ENCODE measurements at places on chromosomes 7 and 10.

GRCh38 chr7:43479042-43479441 is 103.9 kb upstream of the STK17A start:
- DNase-seq = no peak

DNA sequence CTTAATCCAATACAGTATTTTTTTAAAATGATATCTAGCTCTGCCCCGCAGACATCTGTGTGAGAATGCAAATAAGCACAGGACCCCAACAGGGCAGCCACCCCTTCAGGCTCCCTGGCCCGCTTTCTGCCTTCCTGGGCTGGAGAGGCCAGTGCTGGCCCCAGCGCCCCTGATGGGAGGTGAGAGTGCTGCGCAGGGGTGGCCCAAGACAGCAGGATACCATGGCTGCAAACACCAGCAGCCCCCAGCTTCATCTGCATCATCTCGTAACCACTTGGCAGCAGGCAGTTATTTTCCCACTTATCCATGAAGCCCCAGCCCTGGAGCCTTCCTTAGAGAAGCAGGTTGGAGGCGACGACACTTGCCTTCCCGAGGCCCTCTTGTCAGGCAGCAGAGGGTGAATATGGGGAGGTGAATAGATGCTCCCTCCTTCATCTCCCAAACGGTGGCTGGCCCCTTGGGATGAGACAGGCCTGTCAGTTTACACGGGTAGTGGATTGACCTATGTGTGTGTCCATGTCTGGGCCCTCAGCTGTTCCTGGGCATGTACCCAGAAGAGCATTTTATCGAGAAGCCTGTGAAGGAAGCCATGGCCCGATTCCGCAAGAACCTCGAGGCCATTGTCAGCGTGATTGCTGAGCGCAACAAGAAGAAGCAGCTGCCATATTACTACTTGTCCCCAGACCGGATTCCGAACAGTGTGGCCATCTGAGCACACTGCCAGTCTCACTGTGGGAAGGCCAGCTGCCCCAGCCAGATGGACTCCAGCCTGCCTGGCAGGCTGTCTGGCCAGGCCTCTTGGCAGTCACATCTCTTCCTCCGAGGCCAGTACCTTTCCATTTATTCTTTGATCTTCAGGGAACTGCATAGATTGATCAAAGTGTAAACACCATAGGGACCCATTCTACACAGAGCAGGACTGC is 71.2 kb downstream of the ALOX5 start:
- DNase-seq = no peak

DNA sequence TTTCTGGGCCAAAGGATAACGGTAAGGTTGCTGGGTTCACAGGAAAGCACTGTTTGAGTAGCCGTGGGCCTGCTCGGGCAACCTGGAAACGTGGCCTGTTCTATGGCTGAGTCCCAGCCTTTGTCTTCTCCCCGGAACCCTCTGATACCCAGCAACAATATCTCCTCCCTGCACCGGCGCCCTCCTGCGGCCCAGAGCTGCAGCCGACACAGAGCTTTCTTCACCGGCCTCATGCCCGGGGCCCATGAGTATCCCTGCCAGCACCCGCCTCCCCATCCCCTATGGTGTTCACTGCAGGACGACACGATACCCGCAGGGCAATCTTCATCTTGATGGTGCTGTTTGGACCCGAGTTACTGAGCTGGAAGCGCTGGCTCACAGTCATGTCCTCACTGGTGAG is 38.6 kb upstream of the NCAPG2 start:
- no peak for DNase-seq

GRCh38 chr7:47539398-47540052 is 42.4 kb downstream of the TNS3 start:
- no peak for DNase-seq

- no peak for DNase-seq
These were observed 120.1 kb upstream of the PRR15 start for GRCh38 chr7:29443552-29443951.

- no peak for DNase-seq
These were observed 1.9 kb downstream of the CYP26A1 start for GRCh38 chr10:93075369-93076221.

- DNase-seq = no peak
These were observed 92.8 kb upstream of the TMEM168 start for GRCh38 chr7:112882991-112883390.

GRCh38 chr10:635088-635861 is 54.2 kb downstream of the DIP2C start:
- no peak for DNase-seq

DNA sequence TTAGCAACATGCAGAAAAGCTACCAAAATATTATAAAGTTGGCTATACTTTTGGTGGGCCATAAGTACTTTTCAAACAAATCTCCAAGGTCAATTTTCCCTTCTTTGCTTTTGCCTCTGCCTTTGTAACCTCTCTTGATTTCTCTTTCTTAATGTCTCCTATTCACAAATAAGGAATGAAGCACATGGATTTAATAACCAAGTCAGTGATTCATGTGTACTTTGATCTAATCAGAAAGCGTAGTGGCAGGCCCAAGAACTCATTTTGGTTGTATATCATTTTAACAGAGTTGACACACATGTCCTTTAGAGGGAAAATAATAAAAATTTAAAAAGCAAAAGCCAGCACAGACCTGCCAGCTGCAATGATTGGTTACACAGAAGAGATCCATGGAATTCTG is 93.7 kb downstream of the FZD1 start:
- DNase-seq = peak; percentile 19

DNA sequence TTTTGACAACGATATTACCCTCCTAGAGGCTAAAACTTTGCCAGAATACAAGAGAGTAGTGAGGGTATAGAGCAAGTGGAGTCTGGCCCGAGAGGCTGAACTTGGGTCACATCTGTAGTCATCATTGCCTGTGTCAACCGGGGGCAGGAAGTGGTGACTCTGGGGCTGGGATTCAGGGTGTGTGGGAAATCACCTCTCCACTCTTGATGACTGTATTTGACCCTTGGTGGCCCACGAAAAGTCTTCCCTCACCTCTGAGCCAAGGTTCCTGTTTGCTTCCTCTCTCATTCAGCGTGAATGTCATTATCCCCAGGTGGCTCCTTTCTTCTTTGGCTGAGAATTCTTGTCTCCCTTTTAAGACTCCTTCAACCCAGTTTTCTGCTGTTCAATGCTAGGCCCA is 240.4 kb downstream of the ABCA13 start:
- no peak for DNase-seq

GRCh38 chr7:66138994-66139752 is 24.5 kb downstream of the CRCP start:
- no peak for DNase-seq

DNA sequence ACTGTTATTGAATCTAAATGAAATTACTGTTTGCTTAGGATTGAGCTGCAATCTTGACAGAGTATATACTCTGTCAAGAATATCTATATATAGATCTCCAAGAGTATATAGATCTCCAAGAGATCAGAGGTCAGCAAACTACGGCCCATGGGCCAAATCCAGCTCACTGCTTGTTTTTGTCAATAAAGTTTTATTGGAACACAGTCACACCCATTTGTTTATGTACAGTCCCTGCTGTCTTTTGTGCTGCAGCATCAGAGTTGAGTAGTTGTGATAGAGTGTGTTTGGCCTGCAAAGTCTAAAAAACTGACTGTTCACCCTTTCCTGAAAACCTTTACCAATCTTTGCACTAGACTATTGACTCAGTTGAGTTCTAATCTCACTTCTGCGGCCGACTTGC is 66.3 kb upstream of the NPVF start:
- no peak for DNase-seq

DNA sequence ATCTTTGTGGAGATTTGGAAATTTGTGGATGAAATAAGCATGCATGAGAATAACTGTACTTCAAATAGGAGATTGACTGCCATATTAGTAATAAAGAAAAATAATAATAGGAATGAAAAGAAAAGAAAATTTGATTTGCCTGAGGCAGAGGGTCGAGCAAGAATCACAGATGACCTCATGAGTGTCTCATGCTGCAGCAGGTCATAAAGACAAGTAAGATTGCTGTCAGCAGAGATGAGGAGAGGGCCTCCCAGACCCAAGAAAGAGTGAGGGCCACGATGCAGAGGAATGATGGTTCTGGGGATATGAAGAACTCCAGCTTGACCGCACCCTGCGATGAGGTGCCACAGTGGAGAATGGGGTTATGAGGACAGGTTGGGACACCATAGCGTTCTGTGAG is 39.2 kb downstream of the TOMM7 start:
- DNase-seq = no peak

DNA sequence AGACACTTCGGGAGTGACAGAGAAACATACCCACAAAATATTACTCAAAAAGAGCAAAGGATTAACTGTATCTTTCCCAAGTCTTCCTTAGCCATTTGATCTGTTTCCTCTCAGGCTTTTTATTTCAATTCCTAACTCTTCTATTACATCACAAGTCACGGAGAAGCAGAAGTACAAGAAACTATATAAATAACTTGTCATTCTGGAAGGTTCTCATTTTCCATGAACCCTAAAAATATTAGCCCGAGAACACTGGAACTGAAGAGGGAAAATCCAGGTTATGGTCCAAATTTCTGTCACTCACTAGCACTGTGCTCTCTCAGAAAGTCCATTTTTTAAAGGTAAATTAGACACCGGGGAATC is 98.0 kb downstream of the GRB10 start:
- no peak for DNase-seq

DNA sequence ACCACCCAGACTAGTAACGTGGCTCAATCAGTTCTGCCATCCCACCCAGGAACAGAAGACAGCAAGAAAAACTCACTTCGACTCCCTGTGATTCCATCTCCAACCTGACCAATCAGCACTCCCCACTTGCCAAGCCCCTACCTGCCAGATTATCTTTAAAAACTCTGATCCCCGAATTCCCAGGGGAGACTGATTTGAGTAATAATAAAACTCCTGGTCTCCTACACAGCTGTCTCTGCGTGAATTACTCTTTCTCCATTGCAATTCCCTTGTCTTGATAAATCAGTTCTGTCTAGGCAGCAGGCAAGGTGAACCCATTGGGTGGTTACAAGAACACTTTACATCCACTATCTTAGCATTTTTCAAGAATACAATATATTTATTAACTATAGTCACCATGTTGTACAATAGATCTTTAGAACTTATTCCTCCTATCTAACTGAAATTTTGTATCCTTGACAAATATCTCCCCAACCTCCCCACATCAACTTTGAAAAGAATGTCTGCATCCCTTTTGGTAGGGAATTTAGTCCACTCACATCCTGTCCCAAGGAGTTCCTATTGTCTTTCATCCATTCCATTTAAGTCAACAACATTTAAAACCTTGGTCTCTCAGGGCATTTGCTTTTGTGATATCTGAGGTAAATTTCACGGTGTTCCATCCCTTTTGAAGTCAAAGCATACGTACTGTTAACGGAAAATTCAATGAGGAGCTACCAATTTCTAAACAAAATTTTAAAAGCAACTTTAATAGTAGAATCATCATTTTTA is 163.7 kb downstream of the MACC1 start:
- no peak for DNase-seq

DNA sequence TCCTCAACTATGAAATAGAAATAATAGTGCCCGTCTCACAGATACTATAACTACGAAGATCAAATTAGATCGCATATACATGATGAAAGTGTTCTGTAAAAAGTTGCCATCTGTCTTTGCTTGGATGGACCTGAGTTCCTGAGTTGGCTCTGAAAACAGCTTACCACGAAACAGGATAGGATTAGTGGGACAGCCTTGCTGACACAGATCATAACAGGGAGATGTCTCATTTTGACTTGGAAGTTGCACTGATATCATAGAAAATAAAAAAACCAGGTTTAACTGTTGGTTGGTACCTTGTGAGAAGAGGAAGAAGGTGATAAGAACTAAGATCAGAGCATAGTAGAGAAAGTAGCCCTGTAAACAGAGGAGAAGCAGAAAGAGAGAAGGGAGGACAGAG is 79.3 kb upstream of the AGBL3 start:
- DNase-seq = no peak

DNA sequence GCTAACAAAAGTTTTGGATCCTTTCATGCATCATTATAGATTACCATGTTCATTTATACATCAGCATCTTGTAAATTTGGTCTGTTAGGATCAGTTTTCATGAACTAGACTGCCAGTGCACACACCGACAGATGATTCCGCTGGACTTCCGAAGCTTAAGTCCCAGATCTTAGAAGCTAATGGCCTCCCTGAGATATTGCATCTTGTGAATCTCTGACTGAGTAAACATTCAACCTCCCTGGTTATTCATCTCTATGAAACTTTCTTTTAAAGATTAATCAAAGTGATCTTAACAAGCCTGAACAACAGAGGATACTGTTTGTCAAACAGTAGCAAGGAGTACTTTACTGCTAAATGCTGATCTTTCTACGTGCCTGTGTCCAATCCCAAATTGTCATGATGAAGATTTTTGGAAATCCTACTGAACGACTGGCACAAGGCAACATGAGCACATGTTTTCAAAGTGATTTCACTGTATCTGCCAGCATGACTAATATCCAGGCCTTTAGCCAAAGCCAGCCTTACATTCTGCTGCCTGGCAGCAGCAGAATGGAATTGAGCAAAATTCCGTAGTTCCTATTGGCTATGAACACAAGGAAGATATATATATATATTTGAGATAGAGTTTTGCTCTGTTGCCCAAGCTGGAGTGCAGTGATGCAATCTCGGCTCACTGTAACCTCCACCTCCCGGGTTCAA is 91.3 kb upstream of the ANK3 start:
- peak; percentile 52 for DNase-seq

GRCh38 chr7:96794063-96794462 is 84.4 kb upstream of the SEM1 start:
- no peak for DNase-seq

- no peak for DNase-seq
These were observed 160.6 kb upstream of the EEPD1 start for GRCh38 chr7:35992436-35992835.

GRCh38 chr10:5496261-5497250 is 2.8 kb downstream of the CALML5 start:
- no peak for DNase-seq

DNA sequence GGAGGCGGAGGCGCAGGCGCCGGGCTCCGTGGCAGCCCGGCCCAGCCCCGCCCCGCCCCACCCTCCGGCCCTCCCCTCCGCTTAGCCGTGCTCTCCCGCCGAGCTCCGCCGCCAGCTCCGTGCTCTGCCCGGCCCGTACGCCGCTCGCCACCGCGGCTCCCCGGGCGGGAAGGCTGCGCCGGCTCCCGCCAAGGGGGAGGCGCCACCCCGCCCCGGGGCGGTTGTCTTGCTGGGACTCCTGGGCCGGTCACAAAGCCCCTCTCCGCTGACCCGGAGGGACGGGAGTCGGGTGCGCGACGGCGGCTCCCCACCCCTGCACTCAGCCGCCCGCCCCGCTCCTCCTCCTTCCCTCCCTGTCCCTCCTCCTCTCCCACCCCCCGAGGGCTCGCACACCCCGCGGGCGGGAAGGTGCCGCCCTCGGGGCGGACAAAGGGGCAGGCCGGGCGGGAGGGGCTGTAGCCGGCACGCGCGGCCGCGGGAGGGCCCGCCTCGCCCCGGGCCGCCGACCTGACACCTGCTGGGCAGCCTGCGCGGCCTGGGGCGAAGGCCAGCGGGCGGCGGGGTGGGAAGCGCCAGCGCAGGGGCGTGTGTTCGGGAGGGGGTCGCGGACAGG is 11.5 kb upstream of the SP8 start:
- no peak for DNase-seq

DNA sequence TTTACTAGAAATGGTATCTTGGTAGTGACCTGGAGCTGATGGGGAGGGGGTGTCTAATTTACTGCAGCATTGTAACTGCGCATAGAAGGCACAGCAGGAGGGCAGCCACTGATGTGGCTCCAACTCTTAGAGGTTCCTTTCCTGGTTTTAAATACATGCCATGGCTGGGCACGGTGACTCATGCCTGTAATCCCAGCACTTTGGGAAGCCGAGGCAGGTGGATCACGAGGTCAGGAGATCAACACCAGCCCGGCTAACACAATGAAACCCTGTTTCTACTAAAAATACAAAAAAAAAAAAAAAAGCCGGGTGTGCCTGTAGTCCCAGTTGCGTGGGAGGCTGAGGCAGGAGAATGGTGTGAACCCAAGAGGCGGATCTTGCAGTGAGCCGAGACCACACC is 19.2 kb upstream of the SEC61G start:
- no peak for DNase-seq

Measured in GM04504 (cell line).